Stimulated activated CD8-positive, alpha-beta memory T cell treated with anti-CD3 and anti-CD28 coated beads, Interleukin-7, amount 100 ng/mL, for 48 hours (primary cell): ENCODE measurements at places on chromosomes 2 and 18.

DNA sequence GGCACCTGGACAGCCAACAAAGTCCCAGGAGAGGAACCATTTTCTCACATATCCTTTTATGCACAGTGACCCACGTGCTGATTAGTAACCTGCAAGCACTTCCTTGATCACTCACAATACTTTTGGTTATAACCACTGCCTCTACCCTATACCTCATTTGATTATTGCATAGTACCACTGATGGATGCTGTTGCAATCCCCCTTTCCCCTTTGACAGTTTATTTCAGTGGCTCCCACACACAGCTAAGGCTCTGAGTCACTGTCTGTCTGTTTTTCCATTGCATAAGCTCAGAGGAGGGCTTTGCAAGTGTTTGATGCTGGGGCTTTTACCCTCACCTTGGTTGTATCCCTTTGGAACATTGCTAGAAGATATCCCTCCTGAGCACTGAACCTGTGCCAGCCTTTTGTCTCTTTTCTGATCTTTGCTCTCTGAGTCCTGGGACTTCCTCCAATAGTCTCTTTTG, 101.7 kb upstream of the RBBP8 start:
- DNase-seq: peak; percentile 3

DNA sequence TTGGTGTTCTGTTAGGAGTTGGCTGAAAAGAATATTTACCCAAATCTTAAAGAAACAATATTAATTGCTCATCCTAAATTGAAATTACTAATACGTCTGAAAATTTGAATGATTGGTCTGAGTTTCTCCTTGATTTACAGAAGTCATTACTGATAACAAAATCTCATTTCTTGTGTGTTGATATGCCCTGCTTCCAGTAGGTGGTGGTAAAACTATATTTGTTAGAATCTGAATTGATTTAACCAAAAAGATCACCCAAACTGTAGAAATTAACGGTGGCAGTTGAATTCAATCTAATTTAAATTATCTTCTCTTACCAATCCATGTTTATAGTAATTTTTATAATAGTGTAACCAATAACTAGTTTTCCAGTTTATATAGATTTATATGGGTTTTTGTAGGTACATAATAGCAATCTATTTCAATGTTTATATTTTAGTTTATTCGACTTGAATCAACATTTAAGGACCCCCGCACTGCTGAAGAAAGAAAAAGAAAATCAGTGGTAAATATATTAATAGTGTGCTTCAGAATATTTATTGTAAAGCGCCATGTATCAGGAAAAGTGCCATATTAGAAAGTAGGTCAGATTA, 38.3 kb downstream of the PAPOLG start:
- DNase-seq: no peak

DNA sequence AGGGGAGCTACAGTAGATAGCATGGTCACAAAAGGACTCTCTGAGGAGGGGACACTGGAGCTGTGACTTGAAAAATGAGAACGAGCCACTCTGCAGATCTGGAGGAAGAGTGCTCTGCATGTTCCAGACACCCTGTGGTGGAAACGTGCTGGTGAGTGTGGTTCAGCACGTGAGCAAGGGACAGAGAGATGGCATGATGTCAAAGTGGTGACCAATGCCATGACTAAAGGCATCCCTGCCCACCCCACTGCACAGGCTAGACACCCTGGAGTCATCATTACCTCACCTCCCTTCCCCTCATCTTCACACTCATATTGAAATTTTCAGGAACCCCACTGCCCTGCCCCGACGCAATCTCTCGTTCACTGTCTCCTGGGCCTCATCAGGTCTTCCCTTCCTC, 56.5 kb downstream of the SLC4A5 start:
- no peak for DNase-seq

DNA sequence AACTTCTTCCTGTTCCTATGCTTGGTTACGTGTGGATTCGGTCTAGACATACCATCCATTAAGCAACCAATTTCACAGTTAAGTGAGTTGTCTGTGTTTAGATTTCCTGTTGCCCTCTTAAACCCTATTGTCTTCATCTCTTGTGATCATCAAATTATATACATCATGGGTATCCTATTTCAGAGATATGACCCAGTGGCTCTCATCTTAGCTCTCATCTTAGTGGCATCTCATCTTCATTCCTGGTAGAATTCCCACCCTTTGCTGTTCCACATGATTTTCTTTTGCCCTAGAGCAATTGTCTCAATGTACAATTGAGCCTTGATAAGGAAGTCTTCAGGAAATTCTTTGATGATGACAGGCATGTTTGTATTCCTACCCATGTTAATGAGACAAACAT, 29.4 kb upstream of the FN1 start:
- DNase-seq: no peak

- peak; percentile 66 for DNase-seq
These were observed 166.8 kb upstream of the ID2 start for GRCh38 chr2:8514796-8515758.

DNA sequence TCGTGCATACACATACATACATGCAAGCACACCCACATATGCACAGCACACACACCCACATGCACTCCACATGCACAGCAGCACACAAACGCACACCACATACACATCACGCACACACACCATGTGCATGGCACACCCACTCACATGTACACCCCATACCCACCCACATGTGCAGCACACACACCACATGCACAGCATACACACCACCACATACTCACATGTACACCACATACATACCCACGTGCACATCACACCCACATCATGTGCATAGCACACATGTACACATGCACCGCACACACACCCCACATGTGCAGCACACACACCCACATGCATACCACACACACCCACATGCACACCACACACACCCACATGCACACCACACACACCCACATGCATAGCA, 132.0 kb upstream of the RGPD4 start:
- DNase-seq: no peak
